ENCODE measurements at places on chromosomes 6 and 20. TPM values are rescaled to one million over a fixed set of nuclear protein-coding genes. Genes with fewer than 3 reads are reported as not detected.

DNA sequence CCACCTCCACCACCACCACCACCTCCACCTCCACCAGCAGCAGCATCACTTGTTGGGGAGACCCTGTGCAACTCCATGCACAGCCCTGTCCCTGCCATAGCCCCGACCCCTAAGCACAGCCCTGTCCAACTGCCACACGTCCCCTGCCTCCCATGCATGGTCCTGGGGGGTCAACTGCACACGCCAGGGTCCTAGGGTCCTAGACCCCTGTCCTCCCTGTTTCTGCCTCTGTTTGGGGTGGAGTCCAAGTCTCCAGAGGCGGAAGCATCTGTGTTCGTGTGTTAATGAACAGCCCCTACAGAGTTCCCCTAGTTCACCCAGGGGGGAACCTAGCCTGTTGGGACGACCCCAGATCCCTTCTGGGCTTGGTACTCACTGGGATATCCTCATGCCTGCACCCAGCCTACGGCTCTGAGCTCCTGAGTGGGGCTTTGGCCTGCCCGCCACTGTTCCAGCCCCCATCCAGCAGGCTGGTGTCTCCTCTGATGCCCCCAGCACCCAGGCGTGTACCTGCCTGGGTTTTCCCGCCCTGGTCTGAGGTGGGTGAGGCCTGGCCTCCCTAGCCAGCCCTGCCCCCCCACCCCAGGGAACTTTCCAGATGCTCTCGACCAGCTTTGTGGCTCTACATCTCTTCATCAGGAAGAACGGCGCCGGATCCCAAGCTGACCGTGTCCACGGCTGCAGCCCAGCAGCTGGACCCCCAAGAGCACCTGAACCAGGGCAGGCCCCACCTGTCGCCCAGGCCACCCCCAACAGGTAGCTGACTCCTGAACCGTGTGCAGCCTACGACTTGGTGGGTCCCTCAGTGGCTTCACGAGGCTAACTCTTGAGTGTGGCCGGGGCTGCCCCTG lies 2.5 kb upstream of the TNFRSF6B start:
- no peak for DNase-seq

Gene TAF11
- total RNA-seq, result 26.2 TPM

DNA sequence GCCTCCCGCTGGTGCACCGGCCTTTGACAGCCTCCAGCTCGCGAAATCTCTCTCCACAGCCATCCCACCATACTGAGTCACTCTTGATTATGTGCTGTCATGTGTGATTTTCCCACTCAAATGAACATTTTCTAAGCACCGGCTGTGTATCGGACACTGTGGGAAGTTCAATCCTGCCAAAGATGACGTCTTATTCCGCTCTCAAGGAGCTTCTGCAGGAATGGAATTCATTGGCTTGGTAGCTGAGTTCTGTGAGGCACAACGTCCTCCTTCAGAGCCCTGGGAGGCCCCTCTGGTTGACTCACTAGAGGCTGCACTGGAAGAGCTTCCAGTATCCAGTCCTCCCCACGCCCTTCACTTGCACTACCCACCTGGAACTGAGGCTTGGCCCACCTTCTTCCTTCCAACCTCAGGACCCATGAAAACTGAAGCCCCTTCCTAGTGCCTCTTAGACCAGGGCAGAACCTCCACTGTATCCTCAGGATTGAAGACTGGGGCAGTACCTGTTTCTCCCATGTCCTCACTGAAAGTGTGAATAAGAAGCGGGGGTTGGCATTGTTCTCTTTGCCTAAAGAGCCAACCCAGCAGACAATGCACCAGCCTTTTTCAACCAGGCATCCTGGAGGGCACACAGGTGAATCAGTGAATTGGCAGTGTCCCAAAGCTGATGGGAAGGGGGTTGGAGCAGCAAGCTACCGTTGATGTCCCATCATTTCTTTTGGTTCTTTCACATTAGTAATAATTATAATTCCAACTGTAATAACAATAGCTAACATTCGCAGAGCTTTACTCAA lies 1.7 kb downstream of the UNC5CL start:
- no peak for DNase-seq

Gene GGT7
- total RNA-seq, result 11.9 TPM

Gene PHACTR3
- total RNA-seq, result 0.86 TPM

DNA sequence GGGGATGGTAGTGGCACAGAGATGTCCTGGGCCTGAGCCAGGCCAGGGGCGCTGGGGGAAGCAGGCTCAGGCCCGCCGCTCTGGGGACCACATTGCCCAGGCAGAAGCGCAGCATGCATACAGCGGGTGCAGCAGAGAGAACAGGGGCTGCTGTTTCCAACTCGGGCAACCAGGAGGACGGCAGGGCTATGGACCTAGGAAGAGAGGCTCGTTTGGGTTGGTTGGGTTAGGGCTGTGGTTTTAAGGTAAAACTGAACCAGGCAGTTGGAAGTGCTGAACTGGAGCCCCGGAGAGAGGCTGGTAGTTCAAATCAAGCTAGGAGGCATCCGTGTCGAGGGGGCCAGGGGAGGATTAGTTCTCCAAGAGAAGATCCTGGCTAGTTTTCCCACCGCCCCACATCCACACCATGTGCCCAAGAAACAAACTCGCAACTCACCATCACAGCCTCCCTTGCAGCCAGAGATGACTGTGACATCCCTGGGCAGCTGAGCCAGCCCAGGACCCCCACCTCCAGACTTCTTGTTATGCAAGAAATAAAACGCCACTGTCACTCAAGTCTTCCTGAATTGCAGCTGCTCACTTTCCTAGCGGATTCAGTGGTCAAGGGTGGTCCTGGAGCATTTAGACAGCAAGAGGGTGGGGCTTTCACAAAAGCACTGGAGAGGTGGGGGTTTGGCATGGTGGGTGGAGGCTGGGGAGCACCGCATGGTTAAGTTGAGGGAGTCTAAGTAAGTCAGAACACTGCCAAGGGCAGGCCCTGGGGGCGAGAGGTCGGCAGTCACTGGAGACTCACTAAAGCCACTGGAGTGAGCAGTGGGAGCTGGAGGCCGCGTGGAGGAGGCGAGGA lies 161.2 kb downstream of the GRM4 start:
- no peak for DNase-seq

DNA sequence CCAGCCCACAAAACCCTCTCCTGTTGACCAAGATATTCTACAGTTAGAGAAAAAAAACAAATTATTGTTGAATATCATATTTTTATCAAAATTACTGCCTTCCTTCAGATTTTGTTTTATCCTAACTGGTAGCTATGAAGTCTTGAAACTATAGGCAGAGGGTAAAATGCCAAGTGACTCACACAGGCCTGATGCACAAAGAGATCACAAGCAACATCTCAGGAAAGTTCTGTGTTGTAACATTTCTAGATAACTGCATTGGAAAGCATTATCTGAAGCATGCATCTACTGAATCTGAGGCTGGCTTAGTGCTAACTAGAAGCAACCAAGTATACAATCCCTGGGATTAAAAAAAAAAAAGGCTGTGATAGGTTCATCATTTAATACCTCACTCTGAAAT lies 134.2 kb downstream of the PKHD1 start:
- DNase-seq, result peak; percentile 47

Gene BMP2
- total RNA-seq, result 7.6 TPM

Gene VGLL2
- total RNA-seq, result not detected

- DNase-seq, result no peak
Observed at GRCh38 chr20:9578594-9578993, 64.2 kb downstream of the LAMP5 start.

DNA sequence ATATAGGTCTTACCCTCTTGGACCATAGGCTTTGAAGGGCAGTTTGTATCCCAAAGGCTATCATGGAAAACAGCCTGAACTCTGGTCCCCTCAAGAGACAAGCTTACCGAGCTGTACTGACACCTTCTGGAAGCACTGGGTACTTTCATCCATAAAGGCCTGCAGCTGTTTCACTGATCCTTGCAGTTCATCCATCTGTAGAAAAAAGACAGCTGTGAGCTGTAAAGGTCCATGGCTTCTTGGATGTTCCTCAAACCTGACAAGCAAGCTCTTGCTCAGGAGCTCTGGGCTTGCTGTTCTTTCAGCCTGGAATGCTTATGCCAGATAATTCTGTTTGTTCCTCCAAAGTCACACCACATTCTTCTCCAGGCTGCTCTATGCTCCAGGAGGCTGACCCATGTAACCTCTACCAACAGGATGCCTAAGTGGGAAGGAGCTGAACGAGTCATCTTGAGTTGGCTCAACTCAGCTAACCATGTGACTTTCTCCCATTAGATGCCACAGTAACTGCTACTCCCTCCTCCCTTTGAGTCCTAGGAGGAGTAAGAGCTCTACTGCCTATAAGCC lies 8.8 kb upstream of the NDRG3 start:
- no peak for DNase-seq

Gene GHRH
- total RNA-seq, result not detected

DNA sequence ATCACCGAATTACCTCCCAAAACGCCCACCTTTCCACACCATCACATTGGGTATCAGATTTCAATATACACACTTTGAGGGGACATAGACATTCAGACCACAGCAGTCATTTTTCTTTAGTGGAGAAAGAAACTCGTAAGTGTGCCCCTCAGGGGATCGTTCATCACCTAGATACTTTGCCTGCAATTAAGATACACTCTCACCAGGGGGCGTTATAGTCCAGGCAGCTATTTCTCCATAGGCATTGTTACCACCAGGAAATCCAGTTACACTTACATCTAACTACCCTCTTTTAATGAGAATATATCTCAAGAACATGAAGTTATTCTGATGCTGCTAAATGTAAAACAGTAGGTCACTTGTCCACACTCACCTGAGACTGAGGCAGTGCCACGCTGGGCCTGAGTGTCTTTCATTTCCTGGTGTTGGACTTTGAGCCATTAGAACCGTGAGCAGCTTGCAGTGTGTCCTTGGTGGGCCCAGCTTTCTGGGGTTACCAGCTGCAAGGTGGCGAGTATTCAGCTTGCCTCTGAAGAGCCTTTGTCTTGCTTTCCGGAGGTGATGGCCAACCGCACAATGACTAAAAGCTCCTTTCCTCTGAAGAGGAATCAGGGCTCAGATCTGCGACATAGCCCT lies 35.1 kb upstream of the UNC93A start:
- no peak for DNase-seq

Gene SIRPA
- 19.5 TPM for total RNA-seq

Gene LTA
- not detected for total RNA-seq

GRCh38 chr6:115404446-115404845 lies 656.2 kb downstream of the FRK start:
- no peak for DNase-seq

- DNase-seq, result no peak
Observed at GRCh38 chr6:72798196-72798595, 176.3 kb downstream of the KCNQ5 start.

Gene PEDS1
- total RNA-seq, result 29.9 TPM

DNA sequence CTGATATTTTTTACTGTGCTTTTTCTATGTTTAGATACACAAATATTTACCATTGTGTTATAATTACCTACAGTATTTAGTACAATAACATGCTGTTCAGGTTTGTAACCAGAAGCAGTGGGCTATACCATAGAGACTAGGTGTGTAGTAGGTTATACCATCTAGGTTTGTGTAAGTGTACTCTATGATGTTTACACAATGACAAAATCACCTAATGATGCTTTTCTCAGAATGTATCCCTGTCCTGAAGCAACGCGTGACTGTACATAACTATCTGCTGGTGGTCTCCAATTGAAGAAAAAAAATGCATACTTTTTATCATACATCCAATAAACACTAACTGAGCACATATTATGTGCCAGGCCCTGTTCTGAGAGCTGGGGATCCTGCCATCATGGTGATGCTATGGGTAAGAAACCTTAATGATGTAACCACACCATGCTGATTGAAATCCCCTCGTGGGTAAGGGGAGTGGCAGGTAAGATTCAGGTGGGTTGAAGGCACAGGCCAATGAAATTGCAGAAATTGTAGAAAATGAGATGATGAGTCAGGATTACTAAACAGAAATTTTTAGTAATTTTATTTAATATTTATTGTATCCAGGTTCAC lies 76.8 kb downstream of the FYN start:
- DNase-seq, result no peak

GRCh38 chr20:32709632-32710121 lies 33.6 kb downstream of the COMMD7 start:
- DNase-seq, result no peak

GRCh38 chr6:2213086-2213485 lies 32.3 kb downstream of the GMDS start:
- DNase-seq, result no peak

Gene WASF1
- total RNA-seq, result 21.2 TPM

Gene FAM217A
- not detected for total RNA-seq

- no peak for DNase-seq
Observed at GRCh38 chr20:4665591-4665990, 56.1 kb upstream of the PRND start.

Gene POM121L2
- not detected for total RNA-seq

Gene AGPAT1
- 63.8 TPM for total RNA-seq

- no peak for DNase-seq
Observed at GRCh38 chr6:158847786-158848185, 28.6 kb upstream of the EZR start.

- DNase-seq, result no peak
Observed at GRCh38 chr20:14197097-14197496, 140.3 kb downstream of the FLRT3 start.

DNA sequence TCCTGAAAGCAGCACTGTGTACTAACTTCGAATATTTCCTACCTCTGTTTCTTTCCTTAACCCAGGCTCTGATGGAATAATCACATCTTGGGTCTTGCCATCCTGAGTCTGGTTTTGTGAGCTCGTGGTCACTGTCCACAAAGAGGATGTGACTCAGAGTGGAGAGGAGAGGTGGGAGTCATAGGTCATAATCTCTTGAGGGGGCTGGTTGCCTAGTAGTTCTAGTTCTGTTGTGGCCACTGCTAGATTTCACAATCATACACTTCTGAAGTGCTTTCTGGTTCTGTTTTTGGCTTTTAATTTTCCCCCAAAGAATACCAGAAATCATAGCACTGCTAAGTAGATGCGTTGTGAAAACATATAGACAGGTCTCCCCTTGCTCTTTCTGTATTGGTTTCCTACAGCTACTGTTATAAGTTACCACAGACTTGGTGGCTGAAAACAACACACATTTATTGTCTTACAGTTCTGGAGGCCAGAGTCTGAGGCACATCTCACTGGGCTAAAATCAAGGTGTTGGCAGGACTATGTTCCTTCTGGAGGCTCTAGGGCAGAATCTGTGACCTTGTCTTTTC lies 102.8 kb downstream of the NRSN1 start:
- no peak for DNase-seq

GRCh38 chr6:81758221-81758620 lies 5.7 kb upstream of the TENT5A start:
- DNase-seq, result no peak

All from esophagus muscularis mucosa (tissue), 4 donors.